ENCODE measurements at places on chromosomes 12 and 14.

DNA sequence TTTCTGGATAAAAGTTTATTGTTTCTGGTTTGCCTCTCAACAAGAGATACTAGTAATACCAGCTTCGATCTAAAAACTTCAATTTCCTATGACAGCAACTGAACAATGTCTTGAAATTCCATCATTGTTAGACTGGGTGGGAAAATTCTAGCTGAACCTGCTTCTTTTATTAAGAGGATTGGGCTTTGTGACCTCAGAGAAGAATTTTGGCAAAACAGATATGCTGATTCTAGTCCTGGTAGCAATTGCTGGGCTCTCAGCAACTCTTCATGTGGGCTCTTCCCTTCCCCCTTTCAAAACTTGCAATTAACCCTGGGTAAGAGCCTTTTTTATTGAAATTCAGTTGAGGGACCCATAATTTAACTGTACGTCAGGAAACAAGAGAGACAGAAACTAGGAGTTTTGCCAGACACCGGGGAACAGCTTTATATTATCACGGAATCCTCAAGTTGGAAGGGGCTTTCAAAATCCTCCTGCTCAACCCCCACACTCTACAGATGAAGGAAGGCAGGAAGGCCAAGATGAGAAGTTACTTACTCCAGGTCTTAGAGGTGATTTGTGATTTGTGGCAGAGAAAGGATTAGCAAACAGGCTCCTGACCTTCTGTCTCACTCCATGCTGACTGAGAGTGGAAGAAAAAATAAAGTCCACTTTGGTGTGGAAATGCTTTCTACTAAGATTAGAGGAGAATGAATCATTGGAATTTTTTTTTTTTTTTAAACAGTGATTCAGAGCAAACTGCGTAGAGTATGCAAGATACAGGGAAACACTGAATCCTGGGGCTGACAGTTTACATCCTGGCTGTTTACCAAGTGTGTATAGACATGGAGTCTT lies 239.0 kb upstream of the ATP2B1 start:
- no peak for DNase-seq

GRCh38 chr12:122089077-122089476 lies 10.5 kb downstream of the MLXIP start:
- DNase-seq = no peak

- no peak for DNase-seq
Measured at GRCh38 chr12:79897617-79898016, 37.3 kb downstream of the PPP1R12A start.

- DNase-seq = no peak
Measured at GRCh38 chr14:75448209-75448608, 20.4 kb downstream of the JDP2 start.

GRCh38 chr12:97701901-97702300 lies 239.3 kb downstream of the RMST start:
- no peak for DNase-seq

DNA sequence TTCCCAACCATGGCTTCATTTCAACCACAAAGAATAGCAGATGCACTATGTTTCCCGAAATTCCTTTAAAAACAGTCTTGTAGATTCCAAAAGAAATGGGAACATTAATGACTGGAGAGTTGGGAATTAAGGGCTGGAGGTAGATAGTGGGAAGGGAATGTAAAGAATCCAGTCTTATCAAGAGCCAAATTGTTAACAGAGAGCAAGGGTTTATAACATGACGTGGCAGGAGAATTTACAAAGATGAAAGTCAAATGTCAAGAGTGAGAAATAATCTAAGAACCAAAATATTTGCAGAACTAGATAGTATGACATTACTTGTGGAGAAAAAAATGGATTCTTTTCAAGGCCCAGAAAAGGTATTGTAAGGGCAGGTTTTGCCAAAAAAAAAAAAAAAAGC lies 200.9 kb downstream of the GRIN2B start:
- no peak for DNase-seq

- no peak for DNase-seq
Measured at GRCh38 chr14:37545174-37545573, 49.9 kb downstream of the FOXA1 start.

DNA sequence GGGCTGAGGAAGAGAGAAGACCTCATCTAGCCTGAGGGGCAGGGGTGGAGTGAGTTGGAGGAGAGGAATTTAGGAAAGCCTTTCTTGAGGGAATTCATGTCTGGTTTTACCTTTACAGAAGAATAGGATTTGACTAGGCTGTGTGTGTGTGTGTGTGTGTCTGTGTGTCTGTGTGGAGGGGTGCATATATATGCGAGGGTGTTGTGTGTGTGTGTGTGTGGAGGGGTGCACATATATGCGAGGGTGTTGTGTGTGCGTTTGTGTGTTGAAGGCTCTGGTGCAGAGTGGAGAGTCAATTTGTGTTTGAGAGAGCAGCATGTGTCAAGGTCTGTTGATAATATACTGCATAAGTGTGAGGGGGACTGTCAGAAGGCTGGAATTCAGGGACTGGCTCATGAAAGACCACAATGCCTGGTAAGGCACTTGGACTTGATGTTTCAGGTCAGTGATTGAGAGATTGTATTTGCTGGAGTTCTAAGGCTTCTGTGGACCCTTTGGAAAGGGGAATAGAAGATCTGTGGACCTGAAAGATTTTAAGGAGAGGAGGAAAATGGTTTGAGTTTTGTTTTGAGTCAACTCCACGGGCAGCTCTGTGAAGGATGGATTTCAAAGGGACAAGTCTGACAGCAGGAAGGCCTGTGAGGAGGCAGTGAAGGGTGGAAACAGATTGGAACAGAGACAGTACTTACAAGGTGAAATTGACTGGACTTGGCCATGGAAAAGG lies 34.6 kb downstream of the TBC1D30 start:
- DNase-seq = no peak

DNA sequence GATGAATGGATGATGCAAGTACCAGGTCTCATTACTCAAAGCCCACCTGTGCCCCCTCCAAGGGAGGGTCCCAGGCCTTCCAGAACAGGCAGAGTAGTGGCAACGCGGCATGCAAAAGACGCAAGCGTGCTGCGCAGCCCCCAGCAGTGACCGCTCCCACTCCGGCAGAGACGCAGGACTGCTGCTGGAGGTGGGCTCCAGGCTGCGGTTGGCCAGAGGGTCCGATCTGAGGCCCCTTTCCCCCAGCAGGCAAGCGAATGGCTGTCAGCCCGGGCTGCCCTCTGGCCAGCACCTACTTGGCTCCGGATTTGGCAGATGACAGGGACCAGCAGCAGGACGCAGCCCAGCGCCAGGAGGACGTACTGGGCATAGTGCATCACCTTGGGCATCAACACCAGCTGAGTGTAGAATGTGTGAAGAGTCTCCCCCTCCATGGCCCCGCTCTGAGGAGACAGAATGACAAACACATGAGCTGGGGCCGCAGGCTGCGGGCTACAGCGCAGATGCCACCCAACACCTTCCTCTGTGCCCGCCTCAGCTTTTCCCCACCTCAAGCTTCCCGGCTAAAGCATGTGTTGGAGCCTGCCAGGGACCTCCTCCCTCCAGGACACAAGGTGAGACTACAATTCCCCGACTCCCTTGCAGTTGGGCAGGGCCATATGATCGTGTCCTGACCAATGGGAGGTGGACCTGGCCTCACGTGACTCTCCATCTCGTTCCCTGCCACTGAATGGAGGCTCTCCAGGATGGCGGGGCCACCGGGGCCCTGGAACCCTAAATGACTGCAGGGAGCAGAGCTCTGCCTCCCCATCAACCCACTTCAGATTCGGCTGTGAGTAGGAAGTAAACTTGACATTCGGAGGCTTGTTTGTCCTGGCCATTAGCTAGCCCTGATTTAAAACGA lies 77.4 kb downstream of the SCARB1 start:
- no peak for DNase-seq

DNA sequence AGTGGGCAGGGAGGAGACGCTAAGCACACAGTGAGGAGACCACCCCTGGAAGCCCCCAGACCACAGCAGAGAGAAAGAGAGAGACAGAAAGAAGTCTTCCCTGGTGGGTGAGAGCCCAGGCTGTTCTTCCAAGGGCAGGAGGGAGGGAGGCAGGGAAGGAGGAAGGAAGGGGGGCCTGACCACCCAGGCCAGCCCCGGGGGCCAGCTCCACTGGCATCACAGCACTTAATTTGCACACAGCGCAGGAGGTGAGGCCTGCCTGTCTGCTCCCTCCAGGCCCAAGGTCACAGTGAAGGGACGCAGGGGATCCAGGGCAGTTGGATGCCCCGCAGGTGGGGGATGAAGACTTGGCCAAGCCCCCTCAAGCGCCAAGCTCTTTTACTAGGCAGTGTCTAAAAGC lies 141.9 kb upstream of the C14orf180 start:
- DNase-seq = no peak

- DNase-seq = no peak
Measured at GRCh38 chr14:23143911-23144310, 24.9 kb upstream of the CEBPE start.

- DNase-seq = no peak
Measured at GRCh38 chr14:104445086-104445485, 134.5 kb upstream of the C14orf180 start.

DNA sequence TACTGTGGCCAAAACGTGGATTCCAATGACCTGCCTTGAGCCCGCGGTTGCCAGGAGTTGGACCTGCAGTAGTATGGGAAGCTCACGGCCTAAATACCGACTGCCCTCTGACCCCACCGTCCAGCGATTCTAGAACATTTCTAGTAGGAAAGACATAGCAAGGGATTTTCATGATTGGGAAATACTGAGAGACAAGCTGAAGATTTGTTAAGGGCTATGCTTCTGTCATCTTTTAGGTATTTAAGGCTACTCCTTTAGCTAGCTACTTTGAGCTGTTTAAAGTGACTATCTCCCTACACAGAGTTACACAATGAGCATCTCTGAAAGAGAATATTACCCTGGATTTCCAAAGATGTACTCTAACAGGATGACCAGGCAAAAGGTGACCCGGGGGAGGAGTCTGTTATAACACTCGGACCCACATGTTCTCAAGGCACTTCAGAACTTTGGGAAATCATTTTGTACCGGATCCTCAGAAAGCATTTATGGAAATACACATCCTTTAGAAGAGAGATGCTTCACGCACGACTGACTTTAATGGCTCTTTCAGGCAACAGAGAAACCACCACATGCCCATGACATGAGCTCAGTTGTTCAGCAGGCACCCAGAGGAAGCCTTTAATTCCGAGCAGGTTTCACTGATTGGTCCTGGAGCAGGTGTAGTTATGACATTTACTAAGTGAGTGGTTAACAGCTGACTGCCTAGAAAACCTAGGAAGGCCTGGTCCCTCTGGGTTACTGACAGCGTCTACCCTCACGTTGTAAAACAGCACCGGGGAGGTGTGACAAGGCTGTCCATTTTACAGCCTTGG lies 4.2 kb downstream of the BAG5 start:
- DNase-seq = no peak

- DNase-seq = no peak
Measured at GRCh38 chr12:31008961-31009840, 64.5 kb upstream of the DDX11 start.

GRCh38 chr14:28704153-28704552 lies 62.4 kb upstream of the FOXG1 start:
- no peak for DNase-seq

- no peak for DNase-seq
Measured at GRCh38 chr14:57918791-57919190, 52.9 kb upstream of the SLC35F4 start.

GRCh38 chr14:103243764-103244737 lies 90.0 kb upstream of the EIF5 start:
- no peak for DNase-seq

DNA sequence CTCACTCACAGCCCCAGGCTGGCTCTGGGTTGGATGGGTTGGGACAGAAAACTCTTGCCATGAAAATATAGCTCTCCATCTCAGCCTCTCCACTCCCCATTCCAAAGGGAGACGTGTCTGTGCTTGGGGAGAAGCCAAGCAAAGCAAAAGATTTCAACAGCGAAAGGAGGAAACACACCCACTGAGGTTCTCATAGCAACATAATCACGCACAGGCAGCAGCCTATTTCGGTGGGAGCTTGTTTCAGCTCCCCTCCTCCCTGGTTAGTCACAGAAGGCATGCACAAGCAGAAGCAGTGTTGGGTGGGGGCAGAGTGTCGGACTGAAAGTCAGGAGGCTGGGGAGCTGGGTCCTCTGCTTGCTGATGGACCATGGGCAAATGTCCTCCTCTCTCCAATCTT lies 1.9 kb upstream of the PRMT8 start:
- no peak for DNase-seq

DNA sequence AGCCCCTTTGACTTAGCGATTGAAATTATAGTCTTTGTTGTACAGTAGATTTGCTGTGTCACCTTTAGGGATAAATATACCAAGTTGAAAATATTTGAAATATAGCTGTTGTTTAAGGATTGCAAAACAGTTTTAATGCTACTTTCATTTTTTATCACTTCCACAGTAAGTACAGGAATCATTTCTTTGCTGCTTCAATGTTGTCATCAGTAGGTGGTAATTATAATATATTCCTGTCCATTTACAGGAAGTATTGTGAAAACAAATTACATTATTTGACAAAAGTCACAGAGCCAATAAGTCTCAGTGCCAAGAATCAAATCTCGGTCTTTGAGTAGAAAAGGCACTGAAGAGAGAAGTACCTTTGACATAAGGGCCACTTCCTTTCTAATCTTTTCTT lies 342.6 kb upstream of the RGS6 start:
- DNase-seq = no peak

GRCh38 chr14:54339771-54340170 lies 57.0 kb upstream of the CDKN3 start:
- DNase-seq = no peak

- peak; percentile 60 for DNase-seq
Measured at GRCh38 chr14:54564071-54564867, 2.7 kb upstream of the SAMD4A start.

DNA sequence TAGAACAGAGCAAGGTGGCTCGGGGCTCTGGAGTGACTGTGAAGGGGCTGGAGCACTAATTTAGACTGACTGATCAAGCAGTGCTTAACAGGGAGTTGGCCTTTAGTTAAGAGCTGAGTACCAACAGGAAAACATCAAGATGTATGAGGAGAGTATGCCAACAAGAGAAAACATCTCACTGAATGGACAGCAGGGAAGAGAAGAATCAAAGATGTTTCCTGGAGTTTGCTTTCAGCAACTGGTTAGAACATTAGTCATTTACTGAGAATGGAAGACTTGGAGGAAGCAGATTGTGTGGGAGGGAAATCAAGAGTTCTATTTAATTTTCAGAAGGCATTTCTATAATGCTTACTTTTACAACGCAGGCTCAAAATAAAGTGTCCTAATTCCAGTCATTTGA lies 259.3 kb downstream of the ADAMTS20 start:
- DNase-seq = no peak

GRCh38 chr14:71753976-71754375 lies 178.3 kb upstream of the RGS6 start:
- no peak for DNase-seq

- peak; percentile 57 for DNase-seq
Measured at GRCh38 chr14:93105362-93105761, 10.4 kb downstream of the ITPK1 start.
